ENCODE measurements at places on chromosomes 7 and 10.

DNA sequence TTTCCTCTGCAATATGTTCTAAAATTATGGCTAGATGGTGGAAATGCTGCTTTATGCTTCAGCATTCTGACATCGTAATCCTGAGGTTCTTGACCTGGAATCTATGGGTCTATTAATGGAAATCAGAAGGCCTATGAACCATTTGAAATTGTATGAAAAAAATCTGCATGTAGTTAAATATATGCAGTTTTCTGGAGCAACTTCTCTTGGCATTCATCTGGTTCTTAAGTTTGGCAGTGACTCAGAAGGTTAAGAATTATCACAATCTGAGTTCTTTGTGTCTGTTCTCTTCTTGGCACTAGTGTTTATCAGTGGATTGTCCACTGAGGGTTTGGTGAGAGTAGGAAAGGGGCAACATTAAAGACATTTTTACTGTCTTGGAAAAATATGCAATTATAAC, 71.1 kb upstream of the FZD1 start:
- DNase-seq, result no peak

GRCh38 chr7:93910076-93910994, 4.0 kb downstream of the GNGT1 start:
- no peak for DNase-seq

DNA sequence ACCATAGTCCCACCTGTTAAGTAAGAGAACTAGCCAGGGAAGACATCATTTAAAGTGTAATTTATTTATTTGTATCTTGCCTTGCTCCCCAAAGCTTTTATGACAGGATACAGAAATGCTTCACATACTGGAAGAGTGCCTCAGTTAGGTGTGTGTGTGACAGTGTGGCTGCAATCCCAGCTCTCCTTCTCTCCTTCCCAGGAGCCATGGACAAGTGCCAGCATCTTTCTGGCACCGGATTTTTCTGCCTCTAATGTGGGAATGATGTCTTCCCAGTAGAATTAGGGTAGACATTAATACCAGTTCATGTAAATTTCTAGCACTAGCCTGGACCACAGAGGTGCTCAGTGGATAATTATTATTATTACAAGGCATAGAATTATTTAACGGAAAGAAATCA, 30.3 kb upstream of the ATXN7L1 start:
- DNase-seq, result no peak

- peak; percentile 28 for DNase-seq
Measured at GRCh38 chr7:2409745-2410414, 6.5 kb downstream of the CHST12 start.

DNA sequence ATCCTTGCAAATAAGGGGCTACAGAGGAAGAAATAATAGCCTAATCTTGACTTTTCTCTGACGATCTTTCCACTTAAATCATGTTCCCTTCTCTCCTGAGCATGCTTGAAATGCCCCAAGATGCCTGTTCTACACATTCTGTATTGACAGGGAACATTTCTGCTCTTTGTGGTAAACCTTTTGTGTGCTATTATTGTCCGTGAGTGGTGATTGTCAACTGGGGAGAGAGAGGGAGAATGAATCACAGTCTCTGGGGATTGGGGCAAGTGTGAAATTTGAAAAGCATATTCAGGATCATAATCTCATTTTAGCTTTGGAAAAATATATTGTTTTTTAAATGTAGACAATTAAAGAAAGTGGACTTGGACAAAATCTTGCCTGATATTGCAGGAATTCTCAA, 20.6 kb downstream of the UBTD1 start:
- no peak for DNase-seq

DNA sequence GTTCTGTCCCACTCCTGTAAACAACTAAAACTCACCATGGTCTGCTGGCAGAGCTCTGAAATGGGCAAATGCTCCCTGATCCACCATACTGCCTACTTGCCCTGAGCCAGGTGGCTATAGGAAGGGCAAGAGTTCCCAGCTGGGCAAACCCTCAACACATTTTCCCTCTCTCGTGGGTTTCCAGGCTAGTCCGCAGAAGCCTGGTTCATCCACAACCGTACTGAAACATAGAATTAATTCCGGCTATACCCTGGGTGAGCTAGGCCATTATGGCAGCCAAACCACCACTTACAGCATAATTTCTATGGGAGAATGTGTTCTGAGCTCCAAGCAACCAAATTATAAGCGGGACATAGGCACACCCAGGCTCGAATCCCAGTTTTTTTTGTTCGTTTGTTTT, 20.1 kb upstream of the DDIT4 start:
- no peak for DNase-seq

- no peak for DNase-seq
Measured at GRCh38 chr10:71985542-71986250, 21.5 kb downstream of the CHST3 start.

GRCh38 chr10:117568334-117568733, 25.8 kb downstream of the EMX2 start:
- DNase-seq, result no peak

DNA sequence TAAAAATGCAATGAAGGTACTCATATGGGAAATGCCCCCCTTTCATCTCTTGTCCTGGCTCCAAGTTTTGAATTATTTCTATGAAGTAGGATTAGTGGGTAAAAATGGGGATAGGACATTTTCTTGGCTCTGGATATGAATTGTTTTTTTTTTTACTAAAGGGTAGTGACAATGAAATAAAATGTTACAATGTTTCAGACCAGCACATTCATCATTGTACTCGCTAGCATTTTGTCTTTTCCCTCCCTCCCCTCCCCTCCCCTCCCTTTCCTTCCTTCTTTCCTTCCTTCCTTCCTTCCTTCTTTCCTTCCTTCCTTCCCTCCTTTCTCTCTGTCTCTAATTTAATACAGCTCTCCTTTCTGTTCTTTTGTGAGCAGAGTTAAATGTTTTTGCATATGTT, 64.4 kb downstream of the CDK1 start:
- DNase-seq, result no peak

DNA sequence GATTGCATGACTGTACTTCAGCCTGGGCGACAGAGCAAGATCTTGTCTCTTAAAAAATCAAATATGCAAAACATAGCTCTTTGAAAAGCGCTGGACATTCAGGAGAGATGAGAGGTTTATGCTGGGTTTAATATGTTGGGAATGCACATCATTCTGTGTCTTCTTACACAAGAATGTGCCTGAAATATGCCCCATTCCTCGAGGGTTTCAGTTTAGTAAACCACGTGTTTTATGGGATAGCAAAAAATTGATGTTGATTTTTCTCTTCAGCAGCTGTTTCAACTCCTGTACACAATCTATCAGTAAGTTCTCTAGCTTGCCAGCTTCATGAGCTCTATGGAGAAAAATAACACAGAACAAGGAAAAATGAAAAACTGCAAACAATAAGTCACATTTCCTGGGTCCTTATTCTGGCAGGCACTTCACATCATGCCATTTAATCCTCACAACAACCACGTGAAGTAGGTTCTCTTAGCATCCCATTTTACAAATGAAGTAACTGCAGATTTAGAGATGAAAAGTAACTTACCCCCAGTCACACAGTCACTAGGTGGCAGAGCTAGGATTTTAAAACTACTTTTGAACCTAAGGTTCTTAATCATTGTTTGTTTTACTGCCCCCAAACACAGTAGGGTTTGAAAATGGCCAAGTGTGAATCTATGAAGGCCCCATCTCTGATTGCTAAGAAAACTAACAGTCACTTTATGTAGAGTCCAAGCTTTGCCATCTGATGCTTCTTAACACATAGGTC, 423.6 kb downstream of the PHTF2 start:
- DNase-seq, result no peak

- DNase-seq, result no peak
Measured at GRCh38 chr7:95989301-95989700, 216.9 kb downstream of the DYNC1I1 start.

GRCh38 chr7:77370606-77371005, 45.5 kb downstream of the GSAP start:
- DNase-seq, result no peak

- DNase-seq, result no peak
Measured at GRCh38 chr7:159143780-159144757, 598 bp downstream of the VIPR2 start.

DNA sequence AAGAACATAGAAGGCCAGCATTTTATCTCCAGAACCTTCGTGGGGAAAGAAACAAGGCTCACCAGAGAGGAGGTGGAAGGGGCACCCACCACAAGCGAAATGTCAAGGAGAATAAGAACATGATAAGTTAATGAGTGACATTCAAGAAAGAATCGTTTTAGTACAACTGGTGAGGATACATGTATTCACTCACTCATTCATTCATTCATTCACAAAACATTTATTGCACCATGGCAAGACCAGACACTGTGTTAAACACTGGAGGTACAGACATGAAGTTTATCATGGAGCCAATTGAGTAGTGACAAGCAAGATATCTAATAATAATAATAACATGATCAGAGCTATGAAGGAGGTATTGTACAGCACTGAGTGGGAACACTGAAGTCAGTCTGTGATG, 1.7 kb upstream of the ZNRF2 start:
- no peak for DNase-seq

- no peak for DNase-seq
Measured at GRCh38 chr10:129024046-129024445, 443.0 kb upstream of the MGMT start.

- no peak for DNase-seq
Measured at GRCh38 chr7:5421714-5422395, 1.8 kb downstream of the TNRC18 start.

GRCh38 chr7:78020874-78021249, 222.3 kb downstream of the PHTF2 start:
- DNase-seq, result no peak

DNA sequence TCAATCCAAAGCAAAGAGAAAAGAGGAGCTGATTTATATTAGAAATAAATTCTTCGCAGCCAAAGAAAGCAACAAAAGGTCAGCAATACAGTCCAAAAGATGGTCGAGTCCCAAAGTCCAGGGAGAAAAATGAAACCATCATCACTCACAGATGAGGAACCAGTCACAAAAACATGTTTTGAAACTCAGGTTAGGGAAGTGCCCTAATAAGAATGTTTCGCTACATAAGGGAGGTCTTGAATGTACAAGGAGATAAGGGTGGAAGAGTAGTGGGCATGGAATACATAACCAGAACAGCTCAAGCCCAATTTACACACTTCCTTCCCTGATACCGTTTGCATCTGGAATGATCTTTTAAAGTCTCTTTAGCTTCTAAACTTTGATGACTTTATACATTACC, 53.6 kb downstream of the VPS41 start:
- DNase-seq, result no peak

GRCh38 chr10:21985541-21985940, 18.0 kb downstream of the DNAJC1 start:
- DNase-seq, result no peak

DNA sequence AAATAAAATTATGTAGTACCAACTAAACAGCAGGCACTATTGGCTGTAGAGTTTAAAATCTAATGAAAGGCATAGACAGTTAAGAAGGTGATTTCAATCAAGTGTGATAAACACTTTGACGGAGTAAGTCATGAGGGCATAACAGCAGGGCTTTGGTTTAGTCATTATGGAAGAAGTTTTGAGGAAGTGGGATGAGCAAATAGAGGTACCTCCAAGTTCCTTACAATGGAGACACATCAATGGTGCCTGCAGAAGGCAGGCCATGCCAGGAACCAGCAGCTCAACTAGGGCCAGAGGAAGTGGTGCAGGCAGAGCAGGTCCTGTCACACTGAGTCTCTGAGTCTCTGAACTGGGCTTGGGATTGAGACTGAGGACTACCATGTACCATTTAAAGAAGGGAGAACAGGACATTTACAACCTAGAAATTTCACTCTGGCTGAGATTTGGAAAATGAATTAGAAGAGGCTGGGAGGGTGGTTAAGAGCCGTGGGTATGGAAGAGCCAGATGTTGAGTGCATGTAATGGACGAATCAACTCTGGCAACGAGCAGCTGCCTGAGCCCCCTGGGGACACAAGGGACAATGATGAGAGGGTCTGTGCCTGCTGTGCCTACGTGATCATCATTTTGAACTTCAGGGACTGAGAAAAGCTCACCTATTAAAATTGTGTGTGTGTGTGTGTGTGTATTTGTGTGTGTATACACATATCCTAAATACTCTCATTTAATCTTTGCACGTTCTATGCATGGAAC, 208.7 kb upstream of the POM121L12 start:
- DNase-seq, result no peak

DNA sequence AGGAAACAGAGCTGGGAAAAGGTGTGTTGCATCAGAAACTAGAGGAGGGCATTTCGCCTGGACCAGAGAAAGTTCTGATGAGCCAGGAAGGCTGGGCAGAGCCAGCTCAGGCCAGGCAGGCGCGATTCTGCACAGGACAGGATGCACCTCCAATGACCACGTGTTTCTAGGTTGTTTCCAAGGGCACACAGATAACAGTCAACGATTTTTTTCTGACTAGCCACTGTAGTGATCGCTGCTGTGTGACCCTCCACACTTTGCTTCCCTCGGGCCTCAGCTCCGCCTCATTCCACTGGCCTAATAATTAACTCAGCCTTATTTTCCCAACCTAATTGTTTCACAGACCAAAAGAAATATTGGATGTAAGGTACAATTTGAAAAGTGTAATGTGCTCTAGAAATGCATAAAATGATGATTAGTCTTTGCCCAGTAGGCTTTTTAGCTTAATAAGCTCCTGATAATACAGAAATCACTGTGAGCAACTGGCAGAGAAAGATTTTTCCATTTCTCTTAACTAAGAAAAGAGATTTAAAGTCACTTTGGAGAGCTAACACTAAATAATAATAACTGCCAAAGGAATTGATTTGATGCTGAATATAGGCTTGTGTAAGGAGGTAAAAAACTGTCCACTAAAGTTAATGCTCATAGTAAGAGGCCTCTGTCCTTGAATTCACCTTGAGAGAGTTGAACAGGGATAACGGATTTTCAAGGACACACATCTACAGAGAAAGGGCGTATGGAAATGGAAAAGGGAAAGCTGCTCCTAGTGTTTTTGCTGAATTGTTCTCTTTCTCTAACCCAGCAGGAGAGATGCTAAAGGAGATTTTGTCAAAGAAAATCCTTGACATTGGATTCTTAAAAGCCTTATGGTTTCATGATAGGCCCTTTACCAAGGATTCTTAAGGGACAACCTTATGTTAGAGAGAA, 291.0 kb upstream of the C7orf33 start:
- DNase-seq, result no peak

GRCh38 chr10:88986549-88987242, 3.9 kb upstream of the FAS start:
- peak; percentile 37 for DNase-seq

DNA sequence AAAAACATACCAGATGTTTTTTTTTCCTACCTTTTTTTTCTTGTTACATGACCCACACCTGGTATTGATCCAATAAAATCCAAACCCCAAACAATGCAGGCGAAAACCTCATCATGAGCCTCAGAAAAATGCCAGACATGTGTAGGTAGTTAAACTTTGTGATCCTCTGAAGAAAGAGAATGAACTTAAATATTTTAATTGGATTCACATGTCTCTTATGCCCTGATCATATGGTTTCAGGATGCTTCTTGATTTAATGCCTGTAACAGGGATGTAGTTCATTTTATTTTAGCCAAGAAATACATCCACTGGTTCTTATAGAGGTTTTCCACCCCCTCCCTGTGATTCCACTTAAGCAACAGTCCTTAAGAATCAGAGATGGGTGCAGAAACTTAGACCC, 451.6 kb downstream of the TYW1 start:
- DNase-seq, result no peak
